ENCODE measurements at places on chromosomes 2 and 18. TPM values are rescaled to one million over a fixed set of nuclear protein-coding genes. Genes with fewer than 3 reads are reported as not detected.

DNA sequence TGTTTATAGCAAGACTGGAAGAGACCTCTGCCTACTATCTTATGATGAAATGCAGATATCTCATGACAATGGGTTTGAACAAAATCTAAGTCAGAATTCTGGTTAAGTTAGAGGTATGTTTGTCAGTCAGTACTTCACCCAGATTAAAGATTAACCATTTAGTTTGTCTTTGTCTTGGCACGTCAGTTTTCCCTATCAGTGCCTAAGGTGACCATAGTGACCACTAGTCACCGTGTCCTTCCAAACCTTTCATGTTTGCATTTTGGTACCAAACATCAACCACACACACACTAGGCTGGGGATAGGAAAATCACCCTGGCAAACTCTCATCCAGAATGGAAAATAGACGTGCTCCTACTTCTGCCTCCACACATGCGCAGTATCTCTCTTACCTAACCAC, 248.9 kb downstream of the PIEZO2 start:
- H3K36me3 ChIP-seq = no peaks in the 10 kb centered on the region
- no peak overlapping the region for H3K4me3 ChIP-seq
- no peaks in the 10 kb centered on the region for H3K4me1 ChIP-seq
- no peaks in the 10 kb centered on the region for H3K27me3 ChIP-seq

The PRPF40A gene
- 146 TPM for total RNA-seq

The NTSR2 gene
- not detected for total RNA-seq

- no peak for DNase-seq
- no peaks in the 10 kb centered on the region for H3K27me3 ChIP-seq
- no peaks in the 10 kb centered on the region for H3K4me1 ChIP-seq
- H3K36me3 ChIP-seq = no peaks in the 10 kb centered on the region
These were observed 81.2 kb downstream of the ADD2 start for GRCh38 chr2:70686577-70687460.

The VAMP8 gene
- 95.4 TPM for total RNA-seq

The PIK3C3 gene
- 43.6 TPM for total RNA-seq

The HRH4 gene
- total RNA-seq = not detected

GRCh38 chr2:95309599-95309998, 12.5 kb downstream of the KCNIP3 start:
- no peaks in the 10 kb centered on the region for H3K27me3 ChIP-seq
- no peak for DNase-seq
- no peak overlapping the region for H3K4me3 ChIP-seq
- H3K4me1 ChIP-seq = no peaks in the 10 kb centered on the region
- H3K27ac ChIP-seq = no peak overlapping the region

DNA sequence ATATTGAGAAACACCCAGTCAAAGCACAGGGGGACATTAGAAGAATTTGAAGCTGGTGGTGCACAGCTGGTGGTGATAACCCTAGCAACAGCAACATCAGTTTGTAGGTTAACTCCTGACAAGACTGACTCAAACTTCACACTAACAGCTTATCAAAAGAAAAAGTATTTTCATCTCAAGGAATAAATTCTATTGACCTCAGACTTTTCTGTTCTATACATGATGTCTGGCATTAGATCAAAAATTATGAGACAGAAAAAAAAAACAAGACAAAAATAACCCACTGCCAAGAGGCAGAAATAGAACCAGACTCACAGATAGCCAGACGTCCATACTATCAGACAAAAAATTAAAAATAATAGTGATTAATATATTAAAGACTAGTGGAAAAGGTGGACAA, 126.1 kb downstream of the COL6A3 start:
- peaks cover 10% of the 10 kb centered on the region for H3K27me3 ChIP-seq
- no peaks in the 10 kb centered on the region for H3K36me3 ChIP-seq
- DNase-seq = no peak
- H3K4me1 ChIP-seq = peaks cover 11% of the 10 kb centered on the region
- no peak overlapping the region for H3K4me3 ChIP-seq

DNA sequence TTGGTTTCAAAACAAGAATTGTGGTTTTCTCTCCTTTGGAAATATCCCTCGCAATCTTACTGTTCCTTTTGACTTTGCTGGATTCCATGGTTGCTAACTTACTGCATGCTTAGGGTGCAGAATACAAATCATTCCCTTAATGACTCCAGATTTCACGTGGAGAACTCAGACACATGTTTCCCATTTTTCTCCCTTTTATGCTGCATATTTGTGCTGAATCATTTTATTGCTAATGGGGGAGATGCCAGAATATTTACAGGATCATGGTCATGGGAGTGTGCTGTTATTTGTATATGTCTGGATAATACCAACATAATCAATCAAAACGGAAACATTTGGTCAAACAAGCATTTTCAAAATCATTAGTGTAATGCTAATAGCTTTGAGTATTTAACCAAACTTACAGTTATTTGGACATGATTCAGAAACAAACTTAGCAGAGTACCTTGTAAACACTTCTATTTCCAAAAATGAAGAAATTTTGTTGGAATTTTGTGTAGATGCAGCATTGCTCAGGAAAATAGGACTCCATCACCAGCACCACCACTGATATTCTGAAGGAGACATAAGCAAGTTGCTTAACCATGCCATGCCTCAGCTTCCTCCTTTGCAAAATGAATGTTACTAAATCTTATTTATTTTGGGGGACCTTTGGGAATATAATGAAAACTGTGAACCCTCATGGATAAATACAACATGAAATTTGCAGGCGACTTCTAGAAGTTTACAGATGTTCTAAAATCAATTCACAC, 122.5 kb upstream of the RND3 start:
- H3K4me3 ChIP-seq = no peak overlapping the region
- H3K27ac ChIP-seq = no peak overlapping the region
- no peaks in the 10 kb centered on the region for H3K4me1 ChIP-seq

The POMC gene
- total RNA-seq = 4.7 TPM

GRCh38 chr2:64542071-64543007, 18.2 kb downstream of the AFTPH start:
- H3K4me3 ChIP-seq = no peak overlapping the region
- DNase-seq = no peak
- H3K27ac ChIP-seq = no peak overlapping the region

Data from CD8-positive, alpha-beta memory T cell (primary cell).